ENCODE measurements at places on chromosomes 1 and 21.

- no peak for DNase-seq
Observed at GRCh38 chr1:1080122-1080757, 6.1 kb upstream of the RNF223 start.

DNA sequence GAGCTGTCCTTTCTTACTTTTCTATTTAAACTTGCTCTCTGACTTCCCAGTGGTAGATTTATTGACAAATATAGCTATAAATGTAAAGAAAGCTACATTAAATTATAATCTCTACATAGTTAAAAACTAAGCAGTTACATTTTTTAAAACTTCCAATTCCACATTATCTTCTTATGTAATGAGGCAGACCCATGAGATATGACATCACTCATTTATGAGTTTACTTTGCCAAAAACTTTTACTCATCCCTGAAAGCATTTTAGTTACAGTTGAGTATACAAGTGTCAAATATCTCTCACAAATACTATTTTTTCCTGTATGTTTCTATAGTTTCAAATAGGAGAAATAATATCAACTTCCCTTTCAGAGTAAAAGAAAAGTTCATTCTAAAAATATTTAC, 3.8 kb downstream of the NMNAT2 start:
- DNase-seq: no peak

GRCh38 chr1:198220428-198220827, 63.6 kb downstream of the NEK7 start:
- no peak for DNase-seq

DNA sequence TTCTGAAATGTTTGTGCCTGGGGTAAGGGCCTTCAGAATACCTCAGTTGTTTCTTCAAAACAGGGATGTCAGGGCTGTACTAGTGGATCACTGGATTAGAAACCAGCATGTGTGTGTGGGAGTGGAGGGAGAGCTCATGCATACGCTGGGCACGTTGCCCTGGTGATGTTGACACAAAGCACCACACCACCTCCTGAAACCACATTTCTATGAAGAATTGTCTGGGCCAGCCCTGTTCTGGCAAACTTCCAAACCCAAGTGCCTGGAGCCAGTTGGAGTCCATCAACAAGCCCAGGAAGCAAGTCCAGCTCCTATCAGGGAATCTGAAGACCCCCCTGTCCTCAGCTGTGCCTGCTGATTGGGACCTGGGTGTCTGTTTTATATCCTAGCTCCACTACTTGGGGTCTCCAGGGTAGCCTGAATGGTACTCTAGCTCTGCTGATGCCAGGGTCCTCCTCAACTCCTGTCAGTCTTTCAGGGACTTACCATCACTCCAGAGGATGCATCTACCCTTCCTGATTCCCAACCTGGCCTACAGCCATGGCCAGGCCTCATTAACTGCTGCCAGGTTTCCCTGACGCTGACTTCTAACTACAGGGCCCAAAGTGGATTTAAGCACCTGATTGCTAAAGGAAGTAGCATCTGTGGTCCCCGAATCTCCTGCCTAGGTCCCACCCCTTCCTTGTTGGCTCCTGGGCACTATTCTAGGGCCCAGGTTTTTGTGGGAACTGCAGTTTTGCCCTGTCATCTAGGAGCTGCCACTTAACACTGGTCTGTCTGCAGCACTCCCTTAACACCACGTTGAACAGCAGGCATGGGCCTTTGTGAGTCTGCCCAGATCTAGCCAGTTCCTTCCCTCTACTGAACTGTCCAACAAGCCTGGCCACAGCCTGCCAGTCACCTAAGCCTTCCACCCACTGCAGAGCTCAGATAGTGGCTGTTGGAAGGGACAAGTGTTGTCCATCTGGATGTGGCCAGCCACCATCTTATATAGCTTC, 45.5 kb downstream of the LPAR3 start:
- DNase-seq: no peak

DNA sequence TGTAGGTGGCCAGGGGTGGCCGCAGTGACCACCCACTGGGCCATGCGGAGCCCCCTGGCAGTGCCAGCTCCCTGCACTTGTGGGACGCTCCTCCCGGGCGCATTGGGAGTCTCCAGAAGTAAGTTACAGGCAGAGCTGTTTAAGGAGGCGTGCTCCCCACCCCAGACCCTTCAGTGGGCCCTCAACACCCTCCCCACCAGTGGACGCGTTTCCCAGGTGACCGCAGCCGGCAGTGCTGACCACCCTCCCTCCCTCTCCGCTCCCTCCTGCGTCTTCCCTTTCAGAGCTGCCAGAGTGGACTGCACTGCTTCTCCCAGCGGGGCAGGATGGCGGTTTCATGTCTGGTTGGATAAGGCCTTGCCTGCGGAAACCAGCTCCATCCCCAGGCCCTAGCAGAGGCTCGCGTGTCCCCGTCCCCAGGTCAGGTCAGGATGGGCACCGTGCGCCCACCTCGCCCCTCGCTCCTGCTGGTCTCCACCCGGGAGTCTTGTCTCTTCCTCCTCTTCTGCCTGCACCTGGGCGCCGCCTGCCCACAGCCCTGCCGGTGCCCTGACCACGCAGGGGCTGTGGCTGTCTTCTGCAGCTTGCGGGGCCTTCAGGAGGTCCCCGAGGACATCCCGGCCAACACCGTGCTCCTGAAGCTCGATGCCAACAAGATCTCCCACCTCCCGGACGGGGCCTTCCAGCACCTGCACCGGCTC, 1.1 kb downstream of the LRRC3 start:
- no peak for DNase-seq

DNA sequence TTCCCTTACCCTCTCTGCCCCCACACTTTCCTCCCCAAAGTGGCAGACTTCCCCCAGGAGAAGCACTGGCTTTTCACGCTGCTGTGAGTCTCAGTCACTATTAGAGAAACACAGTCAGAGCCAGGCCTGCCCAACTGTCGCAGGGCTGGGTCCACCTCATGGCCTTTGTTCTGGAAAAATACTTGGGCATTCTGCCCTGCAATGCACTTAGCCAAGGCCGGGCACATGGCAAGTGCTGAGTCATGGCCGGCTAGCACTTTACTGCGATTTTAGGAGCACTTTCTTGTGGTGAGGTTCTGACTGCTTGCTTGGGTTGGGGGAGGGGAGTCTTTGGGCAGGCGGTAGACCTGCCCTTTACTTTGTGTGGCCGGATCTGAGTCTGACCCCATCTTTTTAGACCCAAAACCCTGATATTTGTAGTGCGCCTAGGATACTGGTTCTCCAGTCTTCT, 7.7 kb downstream of the EPHX1 start:
- DNase-seq: no peak

GRCh38 chr21:14988760-14989159, 76.0 kb downstream of the NRIP1 start:
- DNase-seq: no peak

DNA sequence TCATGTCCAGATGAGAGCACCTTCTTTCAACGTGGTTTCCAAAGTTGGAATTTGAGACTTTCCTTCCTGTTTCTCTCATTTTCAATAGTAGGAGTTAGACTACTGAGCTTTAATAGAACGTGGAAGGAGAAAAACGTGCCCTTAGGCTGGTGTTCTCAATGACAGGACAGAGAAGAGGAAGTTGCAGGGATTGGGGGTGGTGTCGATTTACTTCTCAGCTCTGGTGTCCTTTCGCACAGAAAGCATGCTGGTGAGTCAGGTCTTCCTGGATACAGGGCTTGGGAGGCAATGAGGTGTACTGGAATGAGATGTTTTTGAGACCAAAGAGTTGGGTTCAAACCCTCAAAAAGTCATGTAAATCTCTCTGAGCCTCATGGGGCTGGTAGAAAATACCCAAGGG, 67.1 kb downstream of the HIVEP3 start:
- no peak for DNase-seq

DNA sequence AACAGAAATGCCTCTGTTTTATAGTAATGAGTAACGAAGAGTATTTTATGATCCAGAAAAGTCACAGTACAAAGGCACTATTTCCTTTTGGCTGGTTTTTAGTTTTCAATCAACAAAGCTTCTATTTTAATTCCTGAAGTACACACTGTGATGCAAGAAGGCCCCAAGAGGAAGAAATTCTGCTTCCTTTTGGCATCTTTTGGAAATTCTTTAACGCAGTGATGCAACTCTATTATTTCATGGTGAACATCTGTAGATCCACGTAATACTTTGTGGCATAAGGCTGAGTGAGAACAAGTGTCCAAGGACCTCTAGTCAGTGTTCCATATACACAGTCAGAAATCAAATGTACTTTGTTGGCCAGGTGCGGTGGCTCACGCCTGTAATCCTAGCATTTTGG, 137.5 kb downstream of the TGFB2 start:
- DNase-seq: no peak

- DNase-seq: no peak
Observed at GRCh38 chr1:224736619-224737352, 120.7 kb downstream of the CNIH3 start.

DNA sequence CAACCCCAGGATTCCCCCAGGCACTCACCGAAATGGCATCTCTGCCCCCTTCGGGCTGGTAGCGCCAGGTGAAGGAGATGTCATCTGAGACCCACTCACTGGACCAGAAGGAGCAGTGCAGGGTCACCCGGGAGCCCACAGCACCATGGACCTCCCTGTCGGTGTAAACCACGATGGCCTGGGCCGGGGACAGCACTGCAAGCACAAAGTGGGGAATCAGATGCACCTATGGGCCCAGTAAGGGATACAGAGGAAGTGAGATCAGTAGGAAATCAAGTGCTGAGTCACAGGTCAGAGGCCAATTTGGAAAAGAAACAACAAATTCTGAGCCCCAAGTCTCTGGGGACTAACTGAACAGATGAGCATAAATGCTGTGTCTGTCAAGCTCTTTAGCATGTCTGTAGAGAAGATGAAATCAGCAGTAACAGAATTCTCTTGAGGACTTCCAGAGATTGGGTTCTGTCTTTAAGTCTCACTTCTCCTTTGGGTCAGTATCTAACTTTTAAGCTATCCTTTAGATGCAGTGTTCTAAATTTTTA, 2.5 kb downstream of the MPZ start:
- DNase-seq: no peak

- no peak for DNase-seq
Observed at GRCh38 chr21:44550807-44551206, 498 bp downstream of the KRTAP10-2 start.

- no peak for DNase-seq
Observed at GRCh38 chr21:45862543-45863207, 118.9 kb upstream of the COL6A1 start.

GRCh38 chr1:77319036-77319705, 37.4 kb downstream of the AK5 start:
- DNase-seq: no peak

- no peak for DNase-seq
Observed at GRCh38 chr1:55285834-55286233, 70.7 kb upstream of the USP24 start.
